ENCODE measurements at places on chromosomes 4 and X. TPM values are rescaled to one million over a fixed set of nuclear protein-coding genes. Genes with fewer than 3 reads are reported as not detected.

RAB9B gene
- 2.8 TPM for total RNA-seq

GPC3 gene
- 628 TPM for total RNA-seq

AMTN gene
- not detected for total RNA-seq

GRCh38 chrX:107741404-107741790, 34.2 kb downstream of the TSC22D3 start:
- peak overlapping the region; percentile 85 for H3K4me3 ChIP-seq
- peak overlapping the region; percentile 86 for H3K27ac ChIP-seq
- H3K4me1 ChIP-seq, result peaks cover 11% of the 10 kb centered on the region
- no peaks in the 10 kb centered on the region for H3K36me3 ChIP-seq
- peaks cover 18% of the 10 kb centered on the region for H3K27me3 ChIP-seq

GRCh38 chr4:105154576-105154975, 7.9 kb downstream of the TET2 start:
- peaks cover 28% of the 10 kb centered on the region for H3K4me1 ChIP-seq
- no peak overlapping the region for H3K4me3 ChIP-seq
- no peaks in the 10 kb centered on the region for H3K27me3 ChIP-seq
- no peak for DNase-seq

DNA sequence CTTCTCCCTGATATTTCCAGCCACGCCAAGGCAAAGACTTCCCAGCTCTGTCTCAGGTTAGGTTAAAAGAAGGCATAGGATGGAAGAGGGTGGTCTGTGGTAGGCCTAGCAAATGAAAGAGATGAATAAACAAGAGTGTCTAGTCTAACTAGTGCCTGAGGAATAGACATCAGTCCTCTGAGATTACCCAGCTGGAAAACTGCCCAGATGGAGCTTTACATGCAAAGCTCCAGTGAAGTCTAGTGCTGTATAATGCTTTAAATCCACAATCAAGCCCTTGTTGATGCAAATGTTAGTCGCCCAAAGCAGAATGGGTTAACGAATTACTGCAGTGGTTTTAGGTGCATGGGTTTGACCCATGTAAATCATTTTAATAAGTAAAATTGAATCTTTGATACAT, 24.8 kb upstream of the GUCY1B1 start:
- DNase-seq, result no peak
- no peaks in the 10 kb centered on the region for H3K4me1 ChIP-seq
- no peak overlapping the region for H3K27ac ChIP-seq
- H3K36me3 ChIP-seq, result no peaks in the 10 kb centered on the region
